ENCODE measurements at places on chromosomes 16 and 17.

- DNase-seq = no peak
Measured at GRCh38 chr17:43559161-43559816, 13.1 kb upstream of the ETV4 start.

DNA sequence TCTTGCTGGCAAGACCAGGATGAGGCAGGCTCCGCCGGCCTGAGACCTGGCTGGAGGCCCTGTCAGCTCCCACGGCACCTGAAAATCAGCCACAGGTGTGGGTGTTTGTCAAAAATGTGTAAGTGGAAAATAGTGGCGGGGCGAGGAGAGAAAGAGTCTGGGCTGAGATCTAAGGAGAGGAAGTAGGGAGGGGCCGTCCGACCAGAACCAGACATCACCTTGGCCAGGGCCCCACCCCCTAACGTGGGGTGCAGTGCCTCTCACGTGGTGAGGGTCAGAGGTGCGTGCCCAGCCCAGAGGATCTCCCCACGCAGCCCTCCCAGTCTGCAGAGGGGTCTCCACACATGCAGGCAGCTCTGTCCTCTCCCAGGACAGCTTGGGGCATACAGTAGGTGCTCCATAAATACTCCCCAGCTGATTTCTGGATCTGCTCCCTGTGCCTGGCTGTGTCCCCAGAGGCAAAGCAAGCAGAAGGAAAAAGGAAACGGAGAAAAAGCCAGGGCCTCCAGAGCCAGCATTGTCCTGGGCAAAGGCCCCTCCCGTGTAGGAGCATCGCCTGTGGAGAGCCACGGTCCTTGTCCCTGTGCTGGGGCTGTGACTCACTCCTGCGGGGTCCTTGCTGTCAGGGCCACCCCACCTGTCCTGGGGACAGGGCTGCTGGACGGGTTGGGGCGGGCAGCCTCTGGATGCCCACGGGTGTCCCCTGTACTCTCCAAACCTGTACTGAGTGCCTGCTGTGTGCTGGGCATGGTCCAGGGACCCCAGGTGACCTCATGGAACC is 16.7 kb downstream of the ZFPM1 start:
- no peak for DNase-seq

DNA sequence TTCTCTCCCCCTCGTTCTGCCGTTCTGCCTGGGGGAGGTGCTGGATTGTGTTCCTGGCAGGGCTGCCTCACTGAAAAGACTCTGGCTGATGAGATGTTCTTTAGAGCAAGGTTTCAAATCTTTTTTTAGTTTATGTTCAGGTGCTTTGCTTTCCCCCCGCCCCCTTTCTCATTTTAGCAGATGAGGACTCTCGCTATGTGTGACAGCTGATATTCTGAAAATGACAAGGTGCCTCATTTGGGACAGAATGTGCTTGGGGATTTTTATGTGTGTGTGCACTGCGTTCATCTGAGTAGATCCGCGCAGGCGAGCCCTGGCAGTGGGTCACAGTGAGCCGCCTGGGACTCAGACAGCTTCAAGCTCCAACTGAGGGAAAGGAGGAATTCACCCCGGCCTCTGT is 205.9 kb downstream of the HS3ST4 start:
- no peak for DNase-seq

DNA sequence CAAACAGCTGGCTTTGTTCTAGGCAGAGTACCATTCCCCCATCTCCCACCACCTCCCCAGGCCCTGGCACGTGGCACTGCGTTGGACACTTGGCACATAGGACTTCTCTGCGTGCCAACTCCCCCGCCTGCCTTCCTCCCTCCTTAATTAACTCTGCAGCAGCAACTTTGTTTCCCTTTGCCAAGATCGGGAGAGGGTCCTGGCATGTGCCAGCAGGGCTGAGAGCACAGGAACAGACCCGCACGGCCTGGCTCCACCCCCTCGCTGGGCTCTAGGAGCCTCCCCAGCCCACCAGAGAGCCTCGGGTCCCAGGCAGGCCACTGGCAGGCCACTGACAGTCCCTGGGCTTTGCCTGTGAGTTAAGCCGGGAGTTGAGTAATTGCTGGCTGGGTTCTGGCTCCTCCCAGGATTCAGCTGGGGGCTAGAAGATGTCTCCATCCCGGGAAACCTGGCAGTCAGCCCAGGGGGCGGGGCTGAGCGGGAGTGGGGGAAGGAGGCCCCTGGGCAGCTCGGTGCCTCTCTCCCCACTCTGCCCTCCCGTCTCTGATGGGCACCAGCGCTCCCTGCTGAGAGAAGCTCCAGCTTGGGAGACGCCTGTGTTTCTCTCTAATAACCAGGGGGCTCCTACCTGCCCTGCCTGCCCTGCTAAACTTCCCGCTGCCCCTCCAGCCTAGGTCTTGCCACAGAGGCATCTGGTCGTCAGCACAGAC is 224.0 kb upstream of the TNRC6C start:
- DNase-seq = peak; percentile 12

DNA sequence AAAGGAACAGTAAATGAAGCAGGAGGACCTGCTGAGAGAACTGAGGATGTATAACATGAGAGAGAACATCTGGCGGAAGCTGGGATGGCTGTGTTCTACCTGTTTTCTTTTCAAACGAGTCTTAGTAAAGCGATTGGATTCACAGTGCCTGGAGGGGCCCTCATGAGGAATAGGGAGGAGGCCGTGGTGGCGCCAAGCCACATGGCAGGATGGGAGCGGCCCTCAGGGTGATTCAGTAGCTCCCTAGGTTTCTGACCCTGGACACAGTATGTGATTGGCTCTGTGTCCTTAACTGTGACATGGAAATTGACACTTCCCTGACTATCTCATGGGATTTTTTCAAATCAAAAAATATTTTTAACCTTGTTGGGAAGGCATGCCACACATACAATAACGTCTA is 32.1 kb downstream of the USP43 start:
- DNase-seq = no peak

- DNase-seq = peak; percentile 60
Measured at GRCh38 chr17:40345161-40345993, 19.2 kb downstream of the GJD3 start.

GRCh38 chr17:47735536-47736011 is 2.5 kb downstream of the TBX21 start:
- DNase-seq = no peak

All from common myeloid progenitor, CD34-positive (primary cell).